Stimulated activated CD8-positive, alpha-beta memory T cell treated with anti-CD3 and anti-CD28 coated beads, Interleukin-2, amount 100 ng/mL, for 1 hour (primary cell): ENCODE measurements at places on chromosomes 1 and 21.

DNA sequence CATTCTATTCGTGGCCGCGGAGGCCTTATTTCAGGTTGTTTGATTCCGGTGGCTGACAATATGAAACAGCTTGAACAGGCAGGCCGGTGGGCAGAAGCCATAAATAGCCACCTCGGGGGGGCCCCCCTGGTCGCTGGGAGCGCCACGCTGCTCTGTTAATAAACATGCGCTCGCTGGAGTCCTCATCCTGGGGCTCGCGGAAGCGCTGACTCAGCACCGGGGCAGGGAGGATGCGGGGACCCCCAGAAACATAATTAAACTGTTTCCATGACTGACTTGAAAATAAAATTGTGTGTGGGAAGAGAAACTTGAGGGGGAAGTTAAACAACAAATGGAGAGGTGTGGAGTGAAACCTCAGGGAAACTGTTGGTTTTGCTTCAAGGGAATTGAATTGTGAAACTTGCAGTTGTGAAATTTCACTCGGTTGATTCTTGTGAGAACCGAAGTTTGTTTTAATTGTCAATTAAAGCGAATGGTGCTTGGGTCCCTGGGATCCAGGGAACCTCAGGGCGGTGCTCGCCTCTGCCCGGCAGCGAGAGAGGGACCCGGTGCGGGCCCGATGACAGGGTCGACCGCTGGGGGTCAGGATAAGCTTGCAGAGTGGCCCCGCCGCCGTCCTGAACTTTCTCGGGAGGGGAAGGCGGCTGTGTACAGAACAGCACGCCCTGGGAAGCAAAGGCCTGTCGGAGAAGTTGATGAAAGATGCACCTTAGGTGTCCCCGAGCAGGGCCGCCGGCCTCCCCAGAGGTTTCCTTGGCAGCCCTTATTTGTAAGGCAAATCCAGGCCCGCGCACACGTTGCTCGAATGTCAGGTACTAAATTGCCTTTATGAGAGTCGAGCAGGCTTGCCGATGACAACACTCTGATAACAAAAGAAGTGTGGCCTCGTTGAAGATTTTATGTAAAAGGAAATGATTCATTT, 176.9 kb upstream of the LMO4 start:
- no peak for DNase-seq

DNA sequence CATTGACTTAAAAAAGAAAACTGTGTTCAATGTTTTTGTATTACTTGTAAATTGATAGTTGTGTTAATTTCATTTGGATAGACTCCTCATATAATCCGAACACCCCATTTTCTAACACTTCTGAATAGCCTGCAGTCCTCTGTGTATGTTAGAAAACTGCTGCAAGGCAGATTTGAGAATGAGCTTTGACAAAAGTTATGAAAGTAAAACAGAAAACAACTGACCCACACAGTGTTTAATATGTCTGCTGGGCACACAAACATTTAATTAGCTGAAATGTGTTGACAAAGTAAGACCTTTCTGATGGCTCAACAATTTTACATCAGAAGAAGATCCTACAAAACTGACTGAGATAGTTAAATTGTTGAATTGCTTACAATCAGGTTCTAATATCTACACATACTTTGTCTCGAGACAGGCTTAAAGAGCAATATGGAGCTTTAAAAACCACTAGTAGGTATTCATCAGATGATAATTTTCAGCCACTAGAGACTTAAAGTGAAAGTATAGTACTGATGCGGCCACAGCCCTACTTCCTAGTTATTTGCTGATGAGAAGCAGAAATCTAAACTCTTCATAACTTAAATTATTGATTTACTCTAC, 40.0 kb upstream of the PRMT6 start:
- DNase-seq = no peak

DNA sequence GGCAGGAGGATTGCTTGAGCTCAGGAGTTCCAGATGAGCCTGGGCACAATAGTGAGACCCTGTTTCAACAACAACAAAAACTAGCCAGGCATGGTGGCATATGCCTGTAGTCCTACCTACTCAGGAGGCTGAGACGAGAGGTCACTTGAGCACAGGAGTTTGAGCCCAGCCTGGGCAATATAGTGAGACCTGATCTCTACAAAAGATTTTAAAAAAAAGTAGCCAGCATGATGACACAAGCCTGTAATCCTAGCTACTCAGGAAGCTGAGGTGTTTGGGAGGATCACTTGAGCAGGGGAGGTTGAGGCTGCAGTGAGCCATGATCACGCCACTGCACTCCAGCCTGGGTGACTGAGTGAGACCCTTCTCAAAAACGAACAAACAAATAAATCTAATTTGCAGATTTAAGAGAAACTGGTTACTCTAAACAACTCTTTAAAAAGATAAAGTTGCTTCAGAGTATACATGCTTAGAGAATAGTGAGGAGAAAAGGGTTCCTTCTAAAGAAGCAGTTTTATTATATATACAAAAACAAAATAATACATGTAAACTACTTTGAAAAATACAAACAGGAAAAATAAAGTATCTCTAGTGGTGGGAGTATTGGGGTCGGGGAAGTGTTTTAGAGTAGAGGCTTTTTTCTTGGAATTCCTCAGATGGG, 88.4 kb downstream of the ADCY10 start:
- no peak for DNase-seq

GRCh38 chr1:67407498-67407897, 22.7 kb downstream of the SERBP1 start:
- DNase-seq = no peak

DNA sequence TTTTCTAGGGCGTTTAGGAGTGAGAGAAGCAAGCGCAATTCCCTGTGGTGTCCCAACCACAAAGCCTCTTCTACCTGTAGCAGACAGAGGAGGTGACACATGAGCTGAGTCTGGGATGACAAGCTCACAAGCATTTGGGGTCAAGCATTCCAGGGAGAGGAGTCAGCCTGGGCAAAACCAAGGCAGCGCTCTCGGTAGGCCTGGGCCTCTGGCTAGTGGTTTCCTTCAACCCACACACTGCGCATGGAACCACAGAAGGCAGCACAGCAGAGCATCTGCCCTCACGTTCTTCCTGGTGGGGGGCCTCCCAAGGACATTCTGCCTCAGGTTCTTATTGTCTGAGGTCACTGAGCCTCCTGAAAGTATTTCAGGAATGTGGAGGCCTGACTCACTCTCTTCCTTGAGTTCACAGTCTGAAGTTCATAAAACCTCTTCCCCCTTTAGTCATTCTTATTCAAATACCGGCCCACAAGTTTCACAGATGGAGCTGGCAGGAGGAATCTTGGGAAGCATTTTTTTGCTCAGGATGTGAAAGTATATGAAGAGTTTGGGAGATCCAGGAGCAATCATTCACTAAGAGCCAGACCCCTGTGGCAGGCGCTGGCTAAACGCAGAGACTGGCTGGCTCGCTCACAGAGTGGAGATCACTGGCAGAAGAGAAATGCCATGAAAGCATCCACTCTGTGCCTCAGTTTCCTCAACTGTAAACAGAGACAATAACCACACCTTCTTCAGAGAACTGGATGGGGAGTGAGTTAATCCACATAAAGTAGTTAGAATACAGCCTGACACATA, 26.8 kb downstream of the CCN1 start:
- no peak for DNase-seq

DNA sequence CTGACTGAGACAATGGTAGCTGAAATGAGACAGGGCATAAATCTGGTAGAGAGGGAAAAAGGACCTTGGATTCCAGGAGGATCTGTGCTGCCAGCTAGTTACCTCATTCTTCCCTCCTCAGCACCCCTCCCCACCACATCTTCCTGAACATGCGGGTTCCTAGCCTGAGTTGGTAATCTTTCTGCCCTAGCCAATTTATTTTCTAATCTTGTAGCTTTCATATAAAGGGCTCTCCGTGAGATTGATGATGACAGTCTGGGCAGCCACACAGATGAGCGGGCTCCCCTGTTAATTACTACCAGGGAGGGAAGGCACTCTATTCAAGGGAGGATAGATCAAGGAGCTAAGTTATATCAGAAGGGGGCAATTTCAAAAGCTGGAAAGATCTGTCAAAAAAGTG, 20.2 kb downstream of the ARHGEF11 start:
- DNase-seq = no peak

- no peak for DNase-seq
These were observed 478.1 kb downstream of the PLA2G4A start for GRCh38 chr1:187306710-187307415.

DNA sequence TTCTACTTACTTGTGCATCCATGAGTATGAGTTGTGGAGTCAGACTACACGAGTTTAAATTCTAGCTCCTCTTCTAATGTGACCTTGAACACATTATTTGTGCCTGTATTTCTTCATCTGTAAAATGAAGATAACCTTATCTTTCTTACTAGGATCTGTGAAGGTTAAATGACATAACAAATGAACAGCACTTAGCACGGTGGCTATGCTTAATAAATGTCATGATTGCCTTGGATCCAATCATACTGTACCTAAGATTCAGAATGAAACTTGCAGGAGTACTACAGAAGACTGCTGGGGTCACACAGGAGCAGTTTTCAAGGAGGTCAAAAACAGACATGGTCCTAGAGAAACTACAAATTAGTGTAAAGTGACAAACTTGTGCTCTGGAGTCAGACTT, 22.2 kb upstream of the ALG14 start:
- no peak for DNase-seq

GRCh38 chr1:172497230-172497629, 35.7 kb upstream of the SUCO start:
- DNase-seq = no peak

- no peak for DNase-seq
These were observed 43.3 kb upstream of the DIRAS3 start for GRCh38 chr1:68093737-68094136.

DNA sequence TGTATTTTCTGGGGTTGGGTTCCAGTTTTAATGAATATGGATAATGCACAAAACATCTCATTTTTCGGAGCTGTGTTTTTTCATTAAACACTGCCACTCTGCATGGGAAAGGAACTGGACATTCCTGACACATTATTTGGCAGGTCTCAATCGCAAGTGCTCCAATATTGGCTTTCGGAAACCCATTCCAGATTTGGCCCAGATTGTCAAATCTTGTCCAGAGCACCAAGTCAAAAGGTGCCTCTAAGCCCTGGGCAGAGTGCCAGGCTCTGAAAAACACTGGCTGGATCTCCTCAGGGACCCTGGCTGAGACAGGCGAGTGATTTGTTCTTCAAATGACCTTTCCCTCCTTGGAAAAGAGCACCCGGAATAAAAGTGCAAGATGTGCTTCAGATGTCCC, 68.4 kb upstream of the MRPS6 start:
- no peak for DNase-seq

GRCh38 chr1:169739980-169740379, 6.1 kb upstream of the SELE start:
- DNase-seq = no peak

- no peak for DNase-seq
These were observed 861.1 kb upstream of the ADAMTS5 start for GRCh38 chr21:27827972-27828371.

GRCh38 chr1:78651241-78651640, 1.6 kb downstream of the IFI44 start:
- no peak for DNase-seq

DNA sequence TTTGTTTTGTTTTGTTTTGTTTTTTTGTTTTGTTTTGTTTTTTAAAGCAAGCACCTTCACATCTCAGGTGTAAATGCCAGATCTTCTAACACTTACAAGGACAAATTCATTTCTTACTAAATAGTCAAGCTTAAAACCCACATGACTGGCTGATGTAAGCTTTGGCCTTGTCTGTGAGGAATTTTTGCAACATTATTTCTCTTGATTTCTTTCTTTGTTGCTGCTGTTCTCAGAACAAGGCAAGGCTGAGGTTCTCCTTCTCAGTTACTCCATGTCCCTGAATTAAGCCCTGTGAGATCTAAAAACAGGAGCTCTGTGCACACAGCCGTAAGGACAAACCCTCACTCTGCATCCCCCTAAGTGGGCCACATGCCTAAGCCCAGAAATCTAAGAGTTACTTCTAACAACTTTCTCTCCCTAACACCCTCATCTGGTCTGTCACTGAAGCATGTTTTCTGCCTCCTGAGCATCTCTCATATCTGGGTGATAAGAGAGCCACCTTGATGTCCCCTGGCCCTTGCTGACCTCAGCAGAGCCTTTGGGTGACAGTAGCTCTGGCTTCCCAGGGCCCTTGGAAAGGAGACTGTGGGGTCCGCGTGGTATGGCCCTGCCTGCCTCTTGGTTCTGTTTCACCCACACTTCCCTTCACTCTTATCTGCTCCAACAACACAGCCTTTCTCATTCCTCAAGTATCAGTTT, 81.2 kb upstream of the HOOK1 start:
- DNase-seq = no peak

GRCh38 chr1:221742555-221743415, 896 bp upstream of the DUSP10 start:
- DNase-seq = peak; percentile 53

DNA sequence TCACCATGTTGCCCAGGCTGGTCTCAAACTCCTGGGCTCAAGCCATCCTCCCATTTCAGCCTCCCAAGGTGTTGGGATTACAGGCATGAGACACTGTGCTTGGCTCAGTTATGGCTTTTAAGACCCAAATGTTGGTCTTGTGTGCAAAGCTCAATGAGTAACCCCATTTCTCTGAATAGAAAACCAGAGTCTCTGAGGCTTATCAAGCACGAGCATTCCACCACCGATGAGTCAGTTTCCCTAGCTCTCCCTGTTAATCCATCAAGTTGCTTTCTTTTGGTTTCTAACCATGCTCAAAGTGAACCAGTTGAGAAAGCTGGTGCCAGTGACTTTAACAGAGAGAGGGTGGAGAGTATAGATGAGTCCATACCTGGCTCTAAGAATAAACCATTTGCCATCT, 350.9 kb upstream of the ADGRL2 start:
- no peak for DNase-seq

DNA sequence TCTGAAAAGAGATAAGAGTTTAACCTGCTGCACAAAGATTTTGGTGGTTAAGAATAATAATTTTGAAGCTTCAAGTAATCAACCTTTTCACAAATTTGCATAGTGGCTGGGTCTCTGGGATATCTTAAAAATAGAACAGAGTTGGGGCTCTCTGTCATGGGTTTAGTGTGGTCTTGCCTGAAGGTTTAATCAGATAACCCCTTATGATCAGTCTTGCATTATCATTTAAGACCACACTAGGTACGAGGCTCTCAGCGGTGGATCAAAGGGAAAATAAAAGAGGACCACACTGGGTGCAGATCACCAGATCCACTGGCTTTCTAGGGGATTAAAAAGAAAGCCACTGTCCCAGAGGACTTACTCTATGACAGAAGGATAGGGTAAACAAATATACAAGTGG, 19.5 kb downstream of the LRRC8C start:
- no peak for DNase-seq
